Kidney (tissue), 22 donors: ENCODE measurements at places on chromosomes 3 and 15.

- DNase-seq = no peak
- H3K4me1 ChIP-seq = no peaks in the 10 kb centered on the region
- no peak within 1 kb of the TSS for H3K4me3 ChIP-seq
- no peaks in the 10 kb centered on the region for H3K36me3 ChIP-seq
- no peak within 1 kb of the TSS for H3K27ac ChIP-seq
These were observed at the start of gene BTLA for GRCh38 chr3:112498914-112499711. BTLA (minus strand) TSS chr3:112499472; CDS start chr3:112499358, 114 bp downstream.

GRCh38 chr3:160409812-160410610 is 10.6 kb downstream of the SMC4 start:
- no peak overlapping the region for H3K27ac ChIP-seq
- H3K36me3 ChIP-seq = no peaks in the 10 kb centered on the region
- no peaks in the 10 kb centered on the region for H3K27me3 ChIP-seq
- H3K4me3 ChIP-seq = no peak overlapping the region
- H3K4me1 ChIP-seq = no peaks in the 10 kb centered on the region

- H3K27me3 ChIP-seq = no peaks in the 10 kb centered on the region
- H3K4me1 ChIP-seq = no peaks in the 10 kb centered on the region
- peak overlapping the region; percentile 76 for H3K27ac ChIP-seq
- no peak for DNase-seq
These were observed 777 bp downstream of the RNU5B-1 start for GRCh38 chr15:65305150-65305758.

DNA sequence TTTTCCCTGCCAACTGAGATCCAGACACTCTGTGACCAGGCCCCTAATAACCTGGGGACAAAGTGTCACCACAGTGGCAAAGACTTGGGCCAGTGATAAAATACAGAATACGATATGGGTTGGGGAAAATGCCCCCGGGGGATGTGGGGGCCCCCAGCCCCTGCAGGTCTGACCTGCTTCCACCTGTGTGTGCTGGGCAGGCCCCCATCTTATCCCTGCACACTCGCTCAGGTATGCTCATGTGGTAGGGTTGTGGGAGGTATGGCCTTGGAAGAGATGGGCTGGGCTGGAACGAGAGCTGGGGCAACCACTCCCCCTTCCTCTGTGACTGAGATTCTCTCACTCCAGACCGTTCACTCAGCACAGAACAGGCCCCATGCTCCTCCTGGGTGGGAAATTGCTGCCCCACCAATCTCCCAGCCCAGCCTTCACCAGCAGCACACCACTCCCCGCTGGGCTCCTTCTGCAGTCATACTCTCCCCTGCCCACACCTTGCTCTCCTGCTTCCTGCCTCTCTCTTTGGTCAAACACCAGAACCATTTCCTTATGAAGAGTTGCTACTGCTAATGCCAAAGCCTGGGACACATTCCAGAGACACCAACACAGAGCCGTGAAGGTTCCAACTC is 9.6 kb upstream of the CPEB1 start:
- no peak overlapping the region for H3K27ac ChIP-seq
- H3K36me3 ChIP-seq = no peaks in the 10 kb centered on the region
- H3K4me1 ChIP-seq = no peaks in the 10 kb centered on the region
- no peak for DNase-seq
- no peak overlapping the region for H3K4me3 ChIP-seq
- no peaks in the 10 kb centered on the region for H3K27me3 ChIP-seq

DNA sequence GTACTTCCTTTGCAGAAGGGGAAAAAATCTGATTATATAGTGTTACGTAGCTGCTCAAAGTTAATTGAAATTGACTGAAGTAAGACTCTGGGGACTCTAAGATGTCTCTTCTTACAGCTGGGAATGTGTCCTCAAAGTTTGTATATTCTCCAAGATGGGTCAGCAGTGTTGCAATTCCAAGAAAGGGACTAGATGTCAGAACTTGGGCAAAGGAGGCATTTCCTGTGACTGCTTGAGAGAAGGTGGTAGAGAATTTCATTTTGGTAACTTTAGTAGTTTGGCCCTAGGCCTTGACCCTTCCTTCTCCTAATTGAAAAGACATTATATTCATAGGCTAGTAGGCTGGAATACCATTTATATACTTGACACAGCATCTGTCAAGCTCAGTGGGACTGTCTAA is 33.9 kb downstream of the PTPRG start:
- no peaks in the 10 kb centered on the region for H3K27me3 ChIP-seq
- H3K4me1 ChIP-seq = no peaks in the 10 kb centered on the region
- H3K27ac ChIP-seq = no peak overlapping the region
- no peak for DNase-seq
- H3K4me3 ChIP-seq = peak overlapping the region; percentile 26

GRCh38 chr3:173217127-173217526 is 76.1 kb upstream of the SPATA16 start:
- no peaks in the 10 kb centered on the region for H3K27me3 ChIP-seq
- H3K27ac ChIP-seq = no peak overlapping the region
- DNase-seq = no peak
- H3K4me3 ChIP-seq = no peak overlapping the region
- H3K4me1 ChIP-seq = no peaks in the 10 kb centered on the region

GRCh38 chr3:19598870-19599269 is 335.1 kb downstream of the EFHB start:
- H3K27ac ChIP-seq = no peak overlapping the region
- no peaks in the 10 kb centered on the region for H3K4me1 ChIP-seq
- H3K4me3 ChIP-seq = no peak overlapping the region
- H3K36me3 ChIP-seq = no peaks in the 10 kb centered on the region
- no peak for DNase-seq

DNA sequence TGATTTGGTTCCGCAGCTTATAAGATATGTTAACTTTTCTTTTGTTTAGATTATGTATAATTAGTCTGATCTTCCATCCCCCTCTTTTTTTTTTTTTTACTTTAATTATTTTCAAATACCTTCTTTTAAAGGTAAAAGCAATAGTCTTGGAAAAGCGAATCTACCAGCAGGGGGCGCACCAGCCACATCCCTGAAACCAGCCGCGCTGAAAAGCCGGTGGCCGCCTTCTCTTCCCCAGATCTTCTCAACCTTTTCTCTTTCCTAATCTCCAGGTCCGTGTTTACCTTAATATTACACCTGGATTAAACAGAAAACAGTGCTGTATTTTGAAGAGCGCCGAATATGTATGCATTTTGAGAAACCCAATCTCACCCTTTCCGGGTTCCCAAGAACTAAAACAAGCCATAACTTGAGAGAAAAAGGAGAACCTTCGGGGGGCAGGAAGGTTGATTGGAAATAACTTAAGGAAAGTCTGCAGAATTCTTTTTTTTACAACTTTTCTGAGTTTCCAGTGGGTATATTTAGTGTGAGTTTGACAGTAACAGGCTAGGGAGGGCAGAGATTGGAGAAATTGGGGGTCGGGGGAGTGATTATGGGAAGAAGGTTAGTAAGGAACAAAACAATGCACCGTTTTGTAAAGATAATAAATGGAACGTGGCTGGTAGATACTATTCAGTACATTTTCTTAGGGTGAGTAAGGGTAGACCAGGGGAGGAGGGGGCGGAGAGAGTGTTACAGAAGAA is 2.0 kb upstream of the SOX2 start:
- DNase-seq = peak; percentile 87
- no peak overlapping the region for H3K4me3 ChIP-seq
- no peak overlapping the region for H3K27ac ChIP-seq
- H3K4me1 ChIP-seq = peaks cover 7% of the 10 kb centered on the region

DNA sequence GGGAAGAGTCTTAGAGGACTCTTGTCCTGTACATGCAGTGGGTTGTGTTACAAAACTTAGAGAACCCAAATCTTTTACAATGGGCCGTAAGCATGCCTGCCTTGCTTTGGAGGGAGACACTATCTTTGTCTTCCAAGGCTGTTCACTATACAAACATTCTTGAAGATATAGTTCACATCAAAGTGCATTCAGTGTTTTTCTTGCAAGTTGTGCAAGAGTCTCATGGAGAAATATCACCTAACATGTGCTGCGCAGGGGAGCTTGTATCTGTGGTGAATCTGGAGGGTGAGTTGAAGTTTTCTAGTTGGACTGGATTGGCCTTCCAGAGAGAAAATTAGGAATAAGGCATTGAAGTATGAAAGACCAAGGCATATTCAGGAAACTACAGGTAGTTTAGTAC is 7.8 kb upstream of the PRTG start:
- no peaks in the 10 kb centered on the region for H3K4me1 ChIP-seq
- no peaks in the 10 kb centered on the region for H3K27me3 ChIP-seq
- H3K4me3 ChIP-seq = no peak overlapping the region
- H3K27ac ChIP-seq = no peak overlapping the region
- DNase-seq = no peak

- H3K27me3 ChIP-seq = no peaks in the 10 kb centered on the region
- no peak for DNase-seq
- H3K4me1 ChIP-seq = no peaks in the 10 kb centered on the region
- no peaks in the 10 kb centered on the region for H3K36me3 ChIP-seq
- H3K27ac ChIP-seq = no peak overlapping the region
- H3K4me3 ChIP-seq = no peak overlapping the region
These were observed 63.2 kb upstream of the IQSEC1 start for GRCh38 chr3:13136426-13136825.

- H3K4me1 ChIP-seq = no peaks in the 10 kb centered on the region
- H3K36me3 ChIP-seq = no peaks in the 10 kb centered on the region
- no peak overlapping the region for H3K27ac ChIP-seq
- DNase-seq = no peak
- no peaks in the 10 kb centered on the region for H3K27me3 ChIP-seq
- H3K4me3 ChIP-seq = no peak overlapping the region
These were observed 23.2 kb upstream of the SNRPA1 start for GRCh38 chr15:101318147-101318819.

DNA sequence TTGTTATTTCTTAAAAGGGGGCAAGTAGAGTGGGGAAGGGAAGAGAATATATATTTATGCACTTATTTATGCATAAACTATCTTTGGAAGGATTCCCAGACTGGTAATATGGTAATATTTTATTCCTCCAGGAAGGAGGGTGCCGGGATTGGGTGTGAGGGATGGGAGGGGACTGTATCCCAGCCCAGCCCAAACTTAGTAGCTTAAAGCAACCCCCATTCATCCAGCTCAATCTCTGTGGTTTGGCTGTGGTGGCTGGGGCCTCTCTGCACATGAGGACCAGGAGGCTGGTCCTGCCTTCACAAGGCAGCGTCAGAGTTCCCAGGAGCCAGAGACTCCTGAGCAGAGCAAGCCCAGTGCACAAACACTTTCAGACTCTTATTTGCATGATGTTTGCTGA is 48.4 kb downstream of the CCNL1 start:
- H3K4me3 ChIP-seq = no peak overlapping the region
- H3K27ac ChIP-seq = no peak overlapping the region
- no peaks in the 10 kb centered on the region for H3K27me3 ChIP-seq
- H3K36me3 ChIP-seq = no peaks in the 10 kb centered on the region
- DNase-seq = no peak

DNA sequence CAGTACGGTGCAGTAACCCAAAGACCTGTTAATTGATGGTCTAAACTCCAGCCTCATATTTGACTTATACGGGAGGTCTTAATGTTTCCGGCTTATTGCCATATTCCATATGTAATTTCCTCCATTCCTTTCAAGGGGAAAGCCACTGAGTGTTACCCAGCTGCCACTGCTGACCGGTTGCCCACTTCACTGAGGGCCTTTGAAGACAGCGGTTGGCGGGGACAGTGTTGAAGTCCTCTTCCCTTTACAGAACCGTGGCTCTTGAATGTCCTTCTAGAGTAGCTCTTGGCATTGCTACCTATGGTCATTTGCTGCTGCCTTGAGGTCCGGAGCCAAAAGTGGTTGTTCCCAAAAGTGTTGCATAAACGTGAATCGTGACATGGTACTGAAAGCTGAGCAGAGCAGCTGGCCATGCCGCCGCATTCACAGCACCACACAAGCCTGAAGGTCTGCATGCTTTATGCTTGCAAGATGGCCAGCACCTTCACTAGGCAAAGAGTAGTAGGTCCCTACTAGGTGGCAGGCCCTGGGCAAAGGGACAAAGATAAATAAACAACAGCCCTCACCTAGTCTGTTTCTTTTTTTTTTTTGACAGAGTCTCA is 51.7 kb upstream of the CTDSPL start:
- H3K27ac ChIP-seq = no peak overlapping the region
- DNase-seq = no peak
- no peaks in the 10 kb centered on the region for H3K27me3 ChIP-seq
- no peaks in the 10 kb centered on the region for H3K4me1 ChIP-seq
- no peaks in the 10 kb centered on the region for H3K36me3 ChIP-seq
- H3K4me3 ChIP-seq = no peak overlapping the region

- DNase-seq = no peak
- H3K36me3 ChIP-seq = no peaks in the 10 kb centered on the region
- H3K27ac ChIP-seq = no peak overlapping the region
- no peaks in the 10 kb centered on the region for H3K27me3 ChIP-seq
These were observed 165.5 kb downstream of the MEX3B start for GRCh38 chr15:81880314-81880713.

DNA sequence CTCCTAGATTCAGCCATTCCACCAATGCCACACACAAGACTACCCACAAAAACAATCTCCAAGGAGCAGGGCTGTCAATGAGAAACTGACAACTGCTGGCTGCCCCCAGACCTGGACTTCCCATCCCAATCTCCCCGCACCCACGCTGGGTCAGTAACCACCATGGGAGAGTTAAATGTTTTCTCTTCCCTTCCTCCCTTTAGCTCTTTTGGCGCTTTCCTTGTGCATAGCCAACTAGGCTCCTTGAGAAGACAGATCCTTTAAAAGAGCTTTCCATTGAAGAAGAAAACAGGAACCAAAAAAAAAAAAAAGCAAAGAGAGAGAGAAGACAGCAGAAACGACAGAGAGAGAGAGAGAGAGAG is 8.3 kb downstream of the BCL6 start:
- no peaks in the 10 kb centered on the region for H3K27me3 ChIP-seq
- DNase-seq = peak; percentile 28
- no peaks in the 10 kb centered on the region for H3K4me1 ChIP-seq
- peak overlapping the region; percentile 81 for H3K4me3 ChIP-seq

DNA sequence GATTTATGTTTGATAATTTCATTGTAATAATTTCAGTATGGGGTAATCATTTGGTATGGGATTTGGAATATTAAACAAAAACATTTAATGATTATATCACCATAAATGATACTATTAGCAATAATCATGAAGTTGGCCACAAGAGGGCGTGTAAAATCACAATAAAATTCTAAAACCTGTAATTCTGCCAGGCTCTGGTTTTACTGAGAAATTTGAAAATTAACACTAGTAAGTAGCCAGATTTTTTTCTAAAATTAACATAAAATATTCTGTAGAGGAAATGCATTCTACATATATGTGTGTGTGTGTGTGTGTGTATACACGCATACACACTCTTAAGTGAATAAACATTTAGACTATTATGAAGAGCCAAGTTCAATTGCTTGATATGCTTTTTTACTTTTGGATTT is 40.5 kb downstream of the FEZF2 start:
- no peak overlapping the region for H3K4me3 ChIP-seq
- H3K36me3 ChIP-seq = no peaks in the 10 kb centered on the region
- H3K27me3 ChIP-seq = no peaks in the 10 kb centered on the region
- peak; percentile 25 for DNase-seq

DNA sequence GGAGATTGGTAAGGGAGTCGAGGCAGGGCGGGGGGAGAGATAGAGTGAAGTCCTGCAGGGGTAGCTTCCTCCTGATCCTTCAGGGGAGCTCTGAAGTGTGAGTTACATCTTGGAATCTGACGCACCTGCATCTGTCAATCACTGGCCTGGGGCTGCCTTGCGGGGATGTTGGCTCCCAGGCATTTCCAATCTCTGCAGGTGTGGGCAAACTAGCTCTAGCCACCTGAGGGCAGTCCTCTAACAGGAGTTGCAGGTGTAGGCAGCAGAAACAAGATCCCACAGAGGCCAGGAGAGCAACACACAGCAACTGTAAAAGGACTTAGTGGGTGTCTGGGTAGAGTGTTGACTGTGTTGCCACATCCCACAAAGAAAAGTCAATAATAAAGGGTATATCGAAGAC is 63.6 kb downstream of the ZNF621 start:
- H3K27me3 ChIP-seq = no peaks in the 10 kb centered on the region
- no peaks in the 10 kb centered on the region for H3K36me3 ChIP-seq
- no peak overlapping the region for H3K27ac ChIP-seq
- no peak overlapping the region for H3K4me3 ChIP-seq
